DMS79 treated with DMSO at 0.1 percent for 48 hours (cell line): ENCODE measurements at places on chromosomes 2 and 18.

DNA sequence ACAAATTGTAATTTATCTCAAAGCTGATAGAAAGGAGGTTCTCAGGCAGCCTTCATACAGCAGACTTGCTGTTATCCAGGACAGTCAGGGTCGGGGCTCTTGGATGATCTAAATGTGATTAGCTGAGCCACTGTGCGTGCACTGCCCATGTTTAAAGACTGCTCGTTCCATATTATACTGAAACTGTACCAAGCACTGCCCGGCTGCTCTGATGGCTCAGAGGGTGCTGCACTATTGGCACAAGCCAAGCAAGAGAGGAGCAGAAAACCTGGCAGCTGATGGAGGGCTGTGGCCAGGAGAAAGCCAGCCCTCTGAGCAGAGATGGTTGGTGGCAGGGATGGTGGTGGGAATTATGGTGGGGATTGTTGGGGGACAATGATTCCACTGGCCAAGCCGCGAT is 63.4 kb downstream of the COL6A3 start:
- DNase-seq: no peak

GRCh38 chr2:138658187-138658894 is 121.8 kb downstream of the NXPH2 start:
- no peak for DNase-seq

- no peak for DNase-seq
Observed at GRCh38 chr2:203583701-203584100, 48.6 kb upstream of the RAPH1 start.

DNA sequence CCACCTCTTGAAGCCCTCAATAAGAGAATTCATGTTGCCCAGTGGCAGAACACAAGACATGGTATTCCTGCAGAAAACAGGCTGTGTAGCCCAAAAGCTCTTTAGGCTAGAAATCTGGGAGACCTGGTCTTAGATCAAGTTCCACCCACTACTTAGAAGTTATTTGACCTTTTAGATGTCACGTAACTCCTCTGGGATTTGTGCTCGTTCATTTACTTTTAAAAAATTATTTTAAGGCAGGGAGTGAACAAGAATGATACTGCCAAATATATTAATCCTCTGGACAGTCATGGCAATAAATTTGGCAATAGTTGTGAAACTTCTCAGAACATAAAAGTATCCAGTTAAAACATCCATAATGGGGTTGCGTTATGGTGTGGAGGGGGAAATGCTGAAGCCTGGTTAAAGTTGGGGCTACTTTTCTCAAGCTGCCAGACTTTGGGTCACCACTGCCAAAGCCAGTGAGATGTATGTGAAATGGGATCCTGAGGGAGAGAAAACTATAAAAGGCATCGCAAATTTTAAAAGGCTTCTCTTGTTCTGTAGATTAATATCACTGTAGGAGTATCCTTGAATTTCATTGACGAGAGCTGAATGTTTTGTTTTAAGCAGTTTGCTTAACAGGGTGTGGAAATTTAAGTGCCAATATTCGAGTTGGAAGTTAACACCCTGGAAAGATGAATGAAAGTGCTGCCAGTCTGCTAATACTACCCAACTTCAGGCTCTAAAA is 15.8 kb downstream of the DAPL1 start:
- DNase-seq: no peak

DNA sequence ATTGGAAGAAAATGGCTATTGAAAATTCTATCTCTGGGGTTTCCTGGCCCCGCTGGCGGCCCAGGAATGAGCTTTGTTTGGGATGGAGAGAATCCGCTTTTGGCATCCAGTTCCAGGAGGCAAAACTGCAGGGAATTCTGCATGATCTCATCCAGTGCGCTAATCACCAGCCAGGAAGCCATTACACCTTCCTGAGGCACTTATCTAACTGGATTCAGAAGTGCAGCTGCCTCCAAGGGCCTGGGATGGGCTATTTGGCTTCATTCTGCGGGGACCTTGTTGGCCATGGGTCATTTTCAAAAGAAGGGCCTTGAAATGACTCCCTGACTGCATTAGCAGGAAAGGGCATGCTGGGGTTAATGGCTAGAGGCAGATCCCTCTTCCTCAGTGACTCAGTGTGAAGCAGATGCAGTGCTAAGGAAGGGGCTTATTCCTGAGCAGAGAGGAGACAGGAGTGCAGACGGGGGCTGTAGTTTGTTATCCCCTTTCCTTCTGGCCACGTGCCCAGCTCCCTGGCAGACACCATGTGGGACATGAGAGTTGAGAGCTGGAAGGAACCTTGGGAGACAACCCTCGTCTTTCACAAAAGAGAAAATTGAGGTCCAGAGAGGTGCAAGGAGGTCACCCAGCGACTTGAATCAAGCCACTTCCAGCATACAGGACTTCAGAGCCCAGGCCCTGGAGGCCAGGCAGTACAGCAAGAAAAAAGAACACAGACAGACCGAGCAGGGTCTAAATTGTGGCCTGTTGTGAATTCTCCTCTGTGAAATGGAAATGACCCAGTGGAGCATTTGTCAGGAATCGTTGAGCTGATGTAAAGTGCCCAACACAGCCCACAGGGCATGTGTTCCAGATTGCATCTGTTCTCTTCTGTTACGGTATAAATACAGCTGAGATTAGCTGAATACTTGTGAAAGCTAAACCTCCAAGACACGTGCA is 161.8 kb downstream of the PRKCE start:
- peak; percentile 91 for DNase-seq

DNA sequence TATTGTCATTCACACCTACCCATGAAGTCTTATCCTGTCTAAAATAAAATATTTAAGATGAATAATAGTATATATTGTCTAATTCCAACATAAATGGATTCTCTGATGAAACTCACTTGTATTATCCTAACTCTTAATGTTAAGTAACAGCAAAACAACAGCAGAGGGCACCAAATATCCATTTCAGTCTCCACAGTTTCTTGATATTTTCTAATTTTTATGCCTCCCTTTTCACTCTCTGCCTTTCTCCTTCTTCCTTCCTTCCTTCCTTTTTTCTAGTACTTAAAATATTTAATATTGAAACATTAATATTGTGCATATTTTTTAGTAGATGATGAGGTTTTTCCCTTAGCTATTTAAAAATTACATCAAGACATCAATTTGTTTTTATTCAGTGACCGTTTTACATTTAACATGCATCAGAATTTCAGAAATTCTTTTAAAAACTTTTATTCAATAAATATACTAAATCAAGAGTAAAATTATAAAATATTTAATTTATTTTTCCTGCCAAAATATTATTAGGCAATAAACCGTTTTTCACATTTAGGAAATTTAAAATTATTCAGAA is 97.6 kb downstream of the WDR7 start:
- peak; percentile 53 for DNase-seq

- DNase-seq: no peak
Observed at GRCh38 chr2:102313025-102313424, 1.7 kb downstream of the IL1RL1 start.
